ENCODE measurements at places on chromosomes 6 and 20. TPM values are rescaled to one million over a fixed set of nuclear protein-coding genes. Genes with fewer than 3 reads are reported as not detected.

DNA sequence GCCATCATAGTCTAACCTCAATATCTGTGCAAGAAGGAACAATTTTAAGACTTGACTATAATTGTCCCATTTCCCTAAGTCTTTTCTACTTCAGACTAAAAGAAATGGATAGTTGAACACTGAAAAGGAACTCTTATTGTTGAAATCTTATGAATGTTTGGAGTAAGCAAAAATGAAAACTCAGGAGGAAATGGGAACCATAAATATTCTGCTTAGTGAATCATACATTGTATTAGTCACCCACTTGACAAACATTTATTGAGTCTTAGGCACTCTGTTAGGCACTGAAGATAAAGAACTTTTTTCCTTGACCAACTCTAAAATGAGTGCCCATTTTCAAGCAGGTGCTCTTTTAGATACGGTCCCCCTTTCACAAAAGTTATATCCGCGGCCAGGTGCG lies 8.7 kb downstream of the CCDC170 start:
- 0 out of 2 replicates have a peak, but pooled peaks cover 1% of the 10 kb centered on the region for H3K4me1 ChIP-seq
- no peak overlapping the region for H3K4me3 ChIP-seq
- peak; percentile 56 for DNase-seq
- no peaks in the 10 kb centered on the region for H3K27me3 ChIP-seq
- H3K27ac ChIP-seq, result no peak overlapping the region

GRCh38 chr20:33175123-33175522 lies 7.2 kb downstream of the BPIFA2 start:
- DNase-seq, result no peak
- H3K4me3 ChIP-seq, result no peak overlapping the region
- no peaks in the 10 kb centered on the region for H3K27me3 ChIP-seq

COL19A1 gene
- total RNA-seq, result under 0.01 TPM

DNA sequence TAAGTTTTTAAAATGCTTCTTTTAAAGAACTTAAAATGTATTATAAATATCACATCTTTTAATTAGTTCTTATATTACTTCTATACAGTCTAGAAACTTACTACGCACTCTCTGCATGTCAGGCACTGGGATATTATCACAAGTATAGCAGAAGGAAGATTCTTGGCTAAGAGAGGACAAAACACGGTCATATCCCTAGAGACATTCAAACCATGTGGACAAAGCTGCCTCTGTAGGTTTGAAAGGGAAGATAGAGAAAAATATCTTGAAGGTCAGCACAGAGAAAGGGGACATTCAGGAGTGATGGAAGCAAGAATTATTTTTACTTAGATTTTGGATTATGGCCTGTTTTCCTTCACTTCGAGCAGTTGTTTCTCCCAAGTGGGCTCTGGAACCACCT lies 64.1 kb downstream of the LRRC1 start:
- no peaks in the 10 kb centered on the region for H3K27me3 ChIP-seq
- peaks cover 15% of the 10 kb centered on the region for H3K4me1 ChIP-seq
- H3K36me3 ChIP-seq, result no peaks in the 10 kb centered on the region
- no peak overlapping the region for H3K4me3 ChIP-seq
- H3K27ac ChIP-seq, result no peak overlapping the region
- no peak for DNase-seq

DNA sequence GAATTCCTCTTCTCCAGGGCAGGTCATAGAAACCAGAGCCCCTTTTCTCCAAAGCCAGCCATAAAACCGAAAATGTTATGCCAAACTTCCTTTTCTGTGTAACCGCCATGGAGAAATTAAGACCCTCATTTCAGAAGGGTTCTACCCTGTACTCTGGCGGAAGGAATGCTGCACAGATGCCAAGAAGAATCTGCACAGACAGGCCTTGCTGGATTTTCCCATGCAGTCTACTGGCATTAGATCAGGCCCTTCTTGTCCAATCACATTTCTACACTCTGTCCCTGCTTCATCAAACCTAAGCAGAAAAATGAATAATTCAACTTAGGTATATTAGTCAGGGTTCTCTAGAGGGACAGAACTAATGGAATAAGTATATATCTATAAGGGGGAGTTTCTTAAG lies 43.2 kb upstream of the MC3R start:
- H3K27ac ChIP-seq, result no peak overlapping the region
- no peaks in the 10 kb centered on the region for H3K4me1 ChIP-seq
- H3K4me3 ChIP-seq, result no peak overlapping the region
- H3K27me3 ChIP-seq, result no peaks in the 10 kb centered on the region

GRCh38 chr6:145349950-145350510 lies 385.3 kb downstream of the EPM2A start:
- H3K4me1 ChIP-seq, result no peaks in the 10 kb centered on the region
- H3K27me3 ChIP-seq, result no peaks in the 10 kb centered on the region
- H3K4me3 ChIP-seq, result no peak overlapping the region
- DNase-seq, result no peak

DEFB132 gene
- not detected for total RNA-seq

DNA sequence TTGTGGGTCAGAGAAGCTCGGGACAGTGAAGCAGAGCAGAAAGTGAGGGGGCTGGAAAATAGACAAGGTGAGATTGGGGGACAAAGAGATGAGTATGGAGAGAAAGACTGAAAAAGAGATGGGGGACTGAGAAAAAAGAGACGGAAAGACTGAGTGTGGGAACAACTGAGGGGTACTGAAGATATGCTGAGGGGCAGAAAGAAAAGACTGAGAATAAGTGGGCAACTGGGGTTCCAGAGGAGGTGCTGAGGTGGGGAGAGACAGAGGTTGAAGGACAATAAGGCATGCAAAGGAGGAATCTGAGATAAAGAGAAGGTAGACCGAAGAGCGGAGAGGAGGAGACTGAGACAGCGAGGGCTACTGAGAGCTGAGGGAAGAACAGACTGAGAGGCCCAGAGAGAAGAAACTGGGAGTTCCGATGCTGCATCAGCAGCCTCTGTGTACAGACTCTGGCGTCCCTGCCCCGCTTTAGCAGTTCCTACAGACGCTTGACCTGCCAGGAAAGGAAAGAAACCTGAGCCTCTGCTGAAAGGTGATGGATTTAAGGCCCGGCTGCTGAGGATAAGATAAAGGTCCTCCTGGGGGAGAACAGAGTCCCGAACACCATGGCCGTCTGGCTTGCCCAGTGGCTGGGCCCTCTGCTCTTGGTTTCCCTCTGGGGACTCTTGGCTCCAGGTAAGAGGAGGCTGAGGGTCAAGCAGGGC lies at the start of gene PRSS16:
Gene PRSS16 (plus strand): TSS at position 569 of the 704 bp plus-strand sequence. CDS start 37 bp downstream, at position 606.
- DNase-seq, result no peak
- H3K4me1 ChIP-seq, result peaks cover 2% of the 10 kb centered on the region
- H3K36me3 ChIP-seq, result no peaks in the 10 kb centered on the region

EFCAB8 gene
- not detected for total RNA-seq

DNA sequence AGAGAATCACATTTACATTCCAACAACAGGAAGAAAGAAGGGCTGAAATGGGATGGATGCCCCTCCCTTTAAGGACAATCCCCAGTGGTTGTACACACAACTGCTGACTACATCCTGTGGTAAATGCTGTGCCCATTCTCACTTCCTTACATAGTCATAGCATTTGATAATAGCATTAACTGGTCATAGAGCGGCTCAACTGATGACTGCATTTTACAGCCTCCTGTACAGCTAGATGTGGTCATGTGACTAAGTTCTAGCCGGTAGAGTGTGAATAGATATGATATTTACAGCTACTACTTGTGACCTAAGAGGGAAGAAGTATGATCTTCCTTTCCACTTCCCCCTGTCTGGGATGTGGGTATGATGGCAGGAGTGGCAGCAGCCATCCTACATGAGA lies 24.7 kb downstream of the KCNK17 start:
- H3K4me1 ChIP-seq, result no peaks in the 10 kb centered on the region
- H3K27me3 ChIP-seq, result no peaks in the 10 kb centered on the region
- no peaks in the 10 kb centered on the region for H3K36me3 ChIP-seq
- H3K27ac ChIP-seq, result no peak overlapping the region
- no peak overlapping the region for H3K4me3 ChIP-seq
- no peak for DNase-seq

LIME1 gene
- total RNA-seq, result 0.28 TPM

- no peak for DNase-seq
- H3K4me1 ChIP-seq, result peaks cover 2% of the 10 kb centered on the region
- no peaks in the 10 kb centered on the region for H3K27me3 ChIP-seq
- H3K4me3 ChIP-seq, result no peak overlapping the region
- peaks cover 5% of the 10 kb centered on the region for H3K36me3 ChIP-seq
- H3K27ac ChIP-seq, result no peak overlapping the region
Observed at GRCh38 chr20:37758332-37758731, 64.5 kb downstream of the CTNNBL1 start.

DNA sequence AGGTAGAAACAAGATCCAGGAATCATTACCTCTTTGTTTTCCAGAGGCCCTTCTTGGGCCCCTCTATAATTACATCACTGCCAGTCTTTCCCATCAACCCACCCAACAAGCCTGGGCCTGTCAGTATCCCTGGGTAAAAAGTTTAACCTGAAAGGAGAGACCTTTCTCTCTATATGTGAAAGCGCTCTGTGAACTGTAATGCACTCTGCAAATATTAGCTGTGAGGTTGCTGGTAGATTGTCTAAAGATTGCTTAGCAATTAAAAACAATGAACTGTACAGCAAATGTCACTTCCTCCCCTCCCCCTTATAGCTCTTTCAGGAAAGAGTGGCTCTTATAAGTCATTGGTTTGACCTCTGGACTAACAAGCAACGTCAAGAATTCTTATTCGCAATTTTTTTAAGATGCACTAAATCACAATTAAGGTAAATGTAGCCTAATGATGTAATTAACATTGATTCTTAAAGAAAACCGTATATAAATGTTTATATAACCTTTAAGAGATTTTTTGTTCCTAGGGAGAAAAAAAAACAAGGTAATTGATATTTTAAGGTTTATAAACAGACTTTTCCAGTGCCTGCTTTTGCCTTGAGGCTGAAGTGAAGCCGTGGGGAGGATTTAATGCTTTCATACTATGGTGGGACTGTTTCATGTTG lies 18.4 kb downstream of the ECT2L start:
- no peak for DNase-seq
- no peaks in the 10 kb centered on the region for H3K36me3 ChIP-seq
- peaks cover 4% of the 10 kb centered on the region for H3K4me1 ChIP-seq
- H3K4me3 ChIP-seq, result no peak overlapping the region

DNA sequence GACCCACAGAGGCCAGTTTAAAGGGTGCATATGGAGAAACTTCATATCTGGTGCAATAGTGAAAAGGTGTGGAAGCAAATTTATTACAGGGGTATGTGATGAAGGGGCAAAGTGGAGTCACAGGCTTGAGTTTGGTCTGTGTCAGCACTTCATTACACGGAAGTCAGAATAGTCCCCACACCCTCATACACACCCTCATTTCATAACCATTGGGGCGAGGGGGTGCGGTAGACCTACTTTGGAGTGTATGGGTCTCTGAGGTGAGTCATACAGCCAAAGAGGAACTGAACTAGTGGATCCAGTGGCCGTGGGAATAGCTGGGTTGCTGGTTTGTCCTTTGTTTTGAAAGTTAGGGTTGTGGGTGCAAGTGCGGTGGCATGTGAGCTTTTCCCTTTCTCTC lies 3.3 kb downstream of the TM9SF4 start:
- peaks cover 6% of the 10 kb centered on the region for H3K36me3 ChIP-seq
- no peak overlapping the region for H3K4me3 ChIP-seq
- peaks cover 4% of the 10 kb centered on the region for H3K4me1 ChIP-seq
- no peak for DNase-seq
- H3K27ac ChIP-seq, result no peak overlapping the region
- H3K27me3 ChIP-seq, result no peaks in the 10 kb centered on the region

- peaks cover 5% of the 10 kb centered on the region for H3K4me1 ChIP-seq
- H3K27ac ChIP-seq, result no peak overlapping the region
- no peak overlapping the region for H3K4me3 ChIP-seq
- no peaks in the 10 kb centered on the region for H3K36me3 ChIP-seq
Observed at GRCh38 chr6:154241581-154241980, 115.0 kb downstream of the IPCEF1 start.

DNA sequence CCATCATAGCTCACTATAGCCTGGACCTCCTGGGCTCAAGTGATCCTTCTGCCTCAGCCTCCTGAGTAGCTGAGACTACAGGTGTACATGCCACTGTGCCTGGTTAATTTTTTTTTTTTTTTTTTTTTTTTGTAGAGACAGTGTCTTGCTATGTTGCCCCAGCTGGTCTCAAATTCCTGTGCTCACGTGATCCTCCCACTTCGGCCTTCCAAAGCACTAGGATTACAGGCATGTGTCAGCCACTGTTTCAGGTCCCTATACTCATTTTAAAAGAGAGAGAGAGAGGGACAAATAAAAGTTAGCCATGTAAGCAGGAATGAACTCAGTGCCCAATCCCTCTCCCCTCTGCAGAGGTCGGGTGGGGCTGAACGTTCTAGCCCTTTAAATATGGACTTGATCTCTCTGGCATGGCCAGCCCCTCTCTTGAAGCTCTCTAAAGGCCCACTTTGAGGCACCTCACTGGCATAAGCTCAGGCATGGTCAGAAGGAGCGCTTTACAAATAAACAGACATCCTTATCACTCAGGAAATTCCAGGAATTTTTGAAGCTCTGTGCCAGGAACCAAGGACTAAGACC lies 9.0 kb upstream of the SERPINB1 start:
- peak overlapping the region; percentile 75 for H3K27ac ChIP-seq
- peaks cover 28% of the 10 kb centered on the region for H3K4me1 ChIP-seq
- H3K36me3 ChIP-seq, result no peaks in the 10 kb centered on the region

DNA sequence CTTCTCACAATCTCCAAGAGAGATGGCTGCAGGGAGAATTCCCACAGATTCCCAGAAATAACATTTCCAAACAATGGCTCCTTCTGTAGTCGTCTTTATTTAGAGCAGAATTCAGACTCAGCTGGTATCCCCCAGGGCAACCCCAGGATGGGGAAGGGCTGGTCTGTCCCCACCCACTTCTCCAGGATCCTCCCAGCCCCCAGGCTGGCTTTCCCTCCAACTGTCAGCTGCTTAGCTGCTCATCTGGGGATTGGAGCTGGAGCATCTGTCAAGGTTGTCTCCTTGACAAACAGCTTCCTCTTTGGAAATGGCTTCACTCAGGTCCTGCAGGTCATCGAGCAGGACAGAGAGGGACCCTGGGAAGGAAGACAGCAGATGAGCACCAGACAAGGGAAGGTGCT lies 3.5 kb upstream of the PSORS1C2 start:
- DNase-seq, result no peak
- H3K27me3 ChIP-seq, result no peaks in the 10 kb centered on the region
- peaks cover 18% of the 10 kb centered on the region for H3K36me3 ChIP-seq
- no peak overlapping the region for H3K27ac ChIP-seq

GRCh38 chr6:160071805-160072690 lies 49.6 kb upstream of the SLC22A1 start:
- no peak overlapping the region for H3K4me3 ChIP-seq
- H3K27me3 ChIP-seq, result no peaks in the 10 kb centered on the region
- H3K36me3 ChIP-seq, result peaks cover 68% of the 10 kb centered on the region
- H3K4me1 ChIP-seq, result peaks cover 5% of the 10 kb centered on the region

GRCh38 chr6:108222064-108222463 lies 38.8 kb downstream of the SNX3 start:
- H3K4me3 ChIP-seq, result no peak overlapping the region
- no peaks in the 10 kb centered on the region for H3K27me3 ChIP-seq
- H3K36me3 ChIP-seq, result peaks cover 8% of the 10 kb centered on the region
- H3K4me1 ChIP-seq, result no peaks in the 10 kb centered on the region

GRCh38 chr6:127907960-127908640 lies 7.2 kb upstream of the THEMIS start:
- no peaks in the 10 kb centered on the region for H3K4me1 ChIP-seq
- H3K27me3 ChIP-seq, result no peaks in the 10 kb centered on the region
- no peak overlapping the region for H3K27ac ChIP-seq
- H3K4me3 ChIP-seq, result no peak overlapping the region

Data from IMR-90 (cell line).